ENCODE measurements at places on chromosomes 13 and 19.

DNA sequence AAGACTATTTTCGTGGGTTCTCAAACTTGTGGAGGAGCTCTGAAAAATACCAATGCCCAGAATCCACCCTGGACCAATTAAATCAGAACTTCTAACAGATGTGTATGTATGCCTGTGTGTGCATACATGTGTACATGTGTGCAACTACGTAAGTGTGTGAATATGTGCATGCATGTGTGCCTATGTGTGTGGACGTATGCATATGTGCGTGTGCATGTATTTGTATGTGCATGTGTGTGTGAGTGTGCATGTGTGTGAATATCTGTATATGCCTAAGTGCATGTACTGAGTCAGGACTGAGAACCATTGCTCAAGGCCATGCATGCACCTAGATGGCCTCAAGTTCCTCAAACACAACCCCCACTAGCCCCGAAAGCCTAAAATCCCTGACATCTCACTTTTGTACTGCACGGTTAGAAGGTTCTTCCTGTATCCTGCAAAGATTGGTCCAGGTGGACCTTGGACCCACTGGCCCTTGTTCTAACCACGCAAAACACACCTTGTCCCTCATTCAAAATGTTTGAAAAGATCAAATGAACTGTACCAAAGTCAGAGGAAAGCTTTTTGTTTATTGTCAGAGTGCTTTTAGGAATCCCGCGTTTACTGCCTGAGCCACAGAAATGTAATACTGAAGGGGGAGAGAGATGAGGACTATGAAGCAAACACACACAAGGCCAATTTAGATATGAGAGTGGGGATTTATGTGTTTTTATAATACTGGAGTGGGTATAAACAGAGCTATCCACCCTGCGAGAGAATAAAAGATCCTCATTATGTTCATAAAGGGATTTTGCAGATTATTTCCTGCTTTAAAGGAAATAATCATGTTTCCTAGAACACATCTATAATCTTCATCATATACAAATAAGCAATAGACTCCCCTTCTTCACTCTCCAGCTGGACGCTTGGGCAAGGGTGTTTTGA, 39.1 kb downstream of the LATS2 start:
- peak; percentile 40 for DNase-seq

DNA sequence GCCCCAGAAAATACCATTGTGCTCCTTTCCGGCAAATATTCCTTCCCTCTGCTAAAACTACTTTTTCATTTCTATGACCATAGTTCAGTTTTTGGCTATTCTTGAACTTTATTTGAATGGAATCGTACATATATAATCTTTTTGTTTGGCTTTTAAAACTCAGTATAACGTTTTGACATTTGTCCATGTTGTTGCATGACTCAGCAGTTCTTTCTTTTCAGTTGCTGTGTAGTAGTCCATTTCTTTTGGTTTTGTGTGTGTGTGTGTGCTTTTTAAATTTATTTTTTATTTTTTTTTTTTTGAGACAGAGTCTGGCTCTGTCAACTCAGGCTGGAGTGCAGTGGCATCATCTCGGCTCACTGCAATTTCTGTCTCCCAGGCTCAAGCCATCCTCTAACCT, 35.0 kb downstream of the ITM2B start:
- no peak for DNase-seq

GRCh38 chr13:86572115-86572514, 772.9 kb upstream of the SLITRK6 start:
- no peak for DNase-seq

DNA sequence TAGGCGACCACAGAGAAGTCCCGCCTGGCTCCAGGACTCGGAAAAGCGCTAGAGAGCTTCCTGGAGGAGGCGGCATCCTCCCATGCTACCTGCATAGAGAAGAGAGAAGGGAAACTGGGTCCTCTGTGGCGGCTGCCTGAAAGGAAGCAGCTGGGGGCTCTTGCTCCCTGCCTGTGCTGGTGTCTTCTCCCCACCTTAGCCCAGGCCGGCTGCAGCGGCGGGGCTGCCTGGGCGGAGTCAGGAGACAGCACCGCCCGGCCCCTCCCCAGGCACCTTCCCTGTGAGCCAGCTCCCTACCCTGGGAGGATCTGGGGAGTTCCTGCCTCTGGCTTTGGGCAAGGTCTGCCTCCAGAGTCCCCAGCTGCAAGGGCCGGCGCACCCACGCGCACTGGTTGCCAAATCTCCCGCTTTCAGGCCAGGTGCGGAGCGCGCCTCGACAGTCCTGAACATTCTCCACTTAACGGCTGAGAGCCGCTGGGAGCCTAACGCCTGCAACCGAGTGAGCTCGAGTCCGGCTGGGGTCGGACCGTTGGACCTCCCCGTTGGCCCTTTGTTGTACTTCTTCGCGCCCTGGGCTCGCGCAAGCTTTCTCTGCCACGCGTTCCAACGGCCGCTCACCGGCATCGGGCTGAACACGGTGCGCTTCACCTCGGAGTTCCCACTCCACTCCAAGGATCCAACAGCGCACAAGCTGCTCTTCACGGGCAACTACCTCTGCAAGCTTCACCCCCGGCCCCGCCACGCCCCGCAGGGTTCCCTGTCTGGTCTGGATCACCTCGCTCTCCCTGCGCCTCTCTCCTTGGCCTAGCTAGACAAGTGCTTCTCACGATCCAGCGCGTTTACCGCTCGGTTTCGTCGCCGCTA, 21.8 kb upstream of the ZNF30 start:
- no peak for DNase-seq

DNA sequence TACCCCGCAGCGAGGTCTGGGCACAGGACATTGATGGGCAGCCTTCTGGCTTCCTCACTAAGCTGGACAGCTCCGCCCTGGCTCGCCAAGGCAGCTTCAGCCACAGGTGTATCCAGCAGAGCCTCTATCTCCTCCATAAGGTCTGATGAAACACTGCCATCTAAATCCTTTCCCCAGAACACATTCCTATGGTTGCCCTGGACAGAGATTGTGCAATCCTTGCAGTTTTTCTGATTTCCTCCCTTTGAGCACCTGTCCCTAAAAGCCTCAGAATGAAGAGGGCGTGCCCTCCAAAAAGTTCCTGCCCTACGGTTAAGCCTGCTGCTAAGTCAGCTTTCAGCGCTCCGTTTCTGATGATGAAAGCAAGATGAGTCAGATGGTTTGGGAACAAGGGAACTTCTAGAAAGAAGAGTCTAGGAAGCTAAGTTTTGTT, 21.0 kb downstream of the CLEC4M start:
- DNase-seq = no peak

DNA sequence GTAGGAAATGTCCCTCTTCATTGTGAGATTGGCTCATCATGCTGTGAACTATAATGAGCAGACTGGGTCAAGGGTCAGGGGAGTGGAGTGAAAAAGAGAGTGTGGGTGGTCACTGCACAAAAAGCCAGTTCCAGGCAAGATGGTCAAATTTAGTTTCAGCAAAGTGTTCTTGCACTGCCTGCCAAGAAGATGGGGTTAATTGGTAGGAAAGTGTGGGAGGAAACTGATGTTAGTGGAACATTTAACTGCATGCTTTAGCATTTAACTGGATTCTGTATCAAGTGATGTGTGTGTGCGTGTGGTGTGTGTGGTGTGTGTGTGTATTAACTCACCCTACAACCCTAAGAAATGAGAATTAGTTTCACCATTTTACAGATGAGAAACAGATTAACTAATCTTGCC, 131.6 kb downstream of the COG6 start:
- DNase-seq = no peak

DNA sequence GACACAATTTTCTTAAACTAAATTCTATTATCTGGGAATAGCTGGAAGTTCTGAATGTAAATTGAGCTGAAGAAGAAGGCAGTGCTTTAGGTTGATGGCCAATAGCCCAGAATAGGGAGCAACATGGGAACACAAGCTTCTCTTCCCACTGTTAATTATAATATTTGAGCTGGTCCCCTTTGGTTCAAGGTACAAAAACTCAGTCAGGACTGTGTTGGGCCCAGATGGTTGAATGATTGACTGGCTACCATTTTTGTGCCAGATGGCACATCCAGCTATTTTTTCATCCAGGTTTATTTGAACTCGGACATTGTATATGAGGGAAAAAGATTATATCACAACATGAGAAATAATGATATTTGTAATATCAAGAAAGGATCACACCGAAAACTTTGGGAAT, 458.9 kb downstream of the SLITRK1 start:
- DNase-seq = no peak

GRCh38 chr13:86954341-86954740, 716.8 kb upstream of the SLITRK5 start:
- no peak for DNase-seq

DNA sequence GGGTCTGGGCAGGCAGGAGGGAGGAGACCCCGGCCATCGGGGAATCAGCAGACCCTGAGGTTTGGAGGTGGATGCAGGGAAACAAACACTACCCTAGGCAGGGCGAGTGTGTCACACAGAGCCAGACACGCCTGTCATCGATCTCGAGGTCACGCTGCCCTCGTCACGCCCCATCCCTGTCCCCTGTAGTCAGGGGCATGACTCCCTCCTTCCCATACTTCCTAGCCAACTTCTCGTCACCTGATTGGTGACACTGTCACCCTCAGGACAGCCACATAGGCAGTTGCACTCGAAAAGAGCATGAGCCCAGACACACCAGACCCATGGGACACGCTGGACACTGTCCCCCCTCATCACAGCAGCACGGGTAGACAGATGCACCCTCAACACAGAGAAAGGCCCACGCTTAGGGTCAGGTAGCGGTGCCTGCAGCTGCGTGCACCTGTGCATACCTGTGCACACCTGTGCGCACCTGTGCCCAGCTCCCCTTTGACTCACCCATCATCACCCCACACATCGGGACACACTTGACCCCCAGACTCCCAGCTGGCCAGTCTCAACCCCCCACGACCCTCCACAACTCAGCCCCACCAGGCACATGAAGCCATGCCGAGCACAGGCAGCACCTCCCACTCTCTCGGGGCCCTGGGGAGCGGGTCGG, 11.9 kb downstream of the CILP2 start:
- DNase-seq = no peak

GRCh38 chr13:112522578-112522977, 65.4 kb downstream of the TUBGCP3 start:
- no peak for DNase-seq

DNA sequence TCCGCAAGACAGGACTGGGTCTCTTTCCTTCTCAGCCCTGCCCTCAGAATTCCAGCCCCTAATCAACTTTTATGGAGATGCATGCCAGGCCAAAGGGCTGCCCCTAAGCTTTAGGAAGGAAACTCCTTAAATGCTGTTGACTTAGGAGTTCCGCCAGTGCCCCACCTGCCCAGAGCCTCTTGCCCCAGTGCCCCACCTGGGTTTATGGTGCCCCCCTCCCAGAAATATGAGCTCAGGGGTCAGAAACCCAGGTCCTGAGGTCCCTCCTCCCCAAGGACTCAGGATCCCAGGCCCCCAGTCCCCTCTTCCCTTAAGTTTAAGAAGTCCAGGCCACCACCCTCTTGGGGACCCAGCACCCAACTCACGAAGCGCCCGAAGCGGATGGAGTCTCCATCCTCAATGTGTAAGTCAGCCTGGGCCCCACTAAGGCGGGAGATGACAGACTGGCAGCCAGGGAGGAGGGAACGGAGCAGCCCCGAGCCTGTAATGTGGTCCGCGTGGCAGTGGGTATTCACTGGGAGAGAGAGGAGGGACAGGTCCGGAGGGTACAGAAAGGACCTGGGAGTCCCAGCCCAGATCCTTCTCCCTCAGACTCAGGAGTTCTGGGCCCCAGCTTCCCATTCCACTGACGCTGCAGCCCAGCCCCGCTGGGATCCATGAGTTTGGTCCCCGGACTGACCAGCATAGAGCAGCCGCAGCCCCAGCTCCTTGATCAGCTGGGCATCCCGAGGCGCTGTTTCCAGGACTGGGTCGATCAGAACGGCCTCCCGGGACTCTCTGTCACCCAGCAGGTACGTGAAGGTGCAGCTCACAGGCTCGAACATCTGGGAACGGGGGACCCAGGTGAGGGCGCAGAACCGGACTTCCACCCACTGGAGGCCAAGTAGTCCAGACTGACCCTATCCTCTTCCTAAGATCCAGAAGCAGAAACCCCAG, 897 bp downstream of the ETHE1 start:
- DNase-seq = no peak

GRCh38 chr13:21395953-21396352, 63.1 kb downstream of the ZDHHC20 start:
- no peak for DNase-seq

GRCh38 chr13:75050419-75051046, 431.4 kb downstream of the TBC1D4 start:
- no peak for DNase-seq

DNA sequence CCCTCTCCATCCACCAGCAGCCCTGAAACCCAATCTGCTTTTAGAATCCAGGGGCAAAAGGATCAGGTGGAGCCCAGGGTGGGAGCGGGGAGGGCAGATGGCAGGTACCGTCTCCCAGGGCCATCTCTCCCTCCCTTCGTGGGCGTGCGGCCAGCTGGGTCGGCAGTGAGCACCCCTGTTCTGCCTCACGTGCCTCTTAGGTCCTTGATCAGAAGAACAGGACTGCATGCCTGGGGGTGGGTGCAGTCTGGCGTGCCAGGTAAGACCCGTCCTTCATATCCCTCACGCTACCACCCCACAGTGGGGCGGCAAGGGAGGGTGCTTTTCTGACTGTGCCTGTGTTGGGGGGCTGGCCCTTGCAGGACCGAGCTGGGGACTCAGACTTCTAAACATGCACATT, 2.0 kb downstream of the SLC8A2 start:
- DNase-seq = peak; percentile 14

- DNase-seq = no peak
Measured at GRCh38 chr19:13133241-13133870, 15.3 kb downstream of the NACC1 start.

DNA sequence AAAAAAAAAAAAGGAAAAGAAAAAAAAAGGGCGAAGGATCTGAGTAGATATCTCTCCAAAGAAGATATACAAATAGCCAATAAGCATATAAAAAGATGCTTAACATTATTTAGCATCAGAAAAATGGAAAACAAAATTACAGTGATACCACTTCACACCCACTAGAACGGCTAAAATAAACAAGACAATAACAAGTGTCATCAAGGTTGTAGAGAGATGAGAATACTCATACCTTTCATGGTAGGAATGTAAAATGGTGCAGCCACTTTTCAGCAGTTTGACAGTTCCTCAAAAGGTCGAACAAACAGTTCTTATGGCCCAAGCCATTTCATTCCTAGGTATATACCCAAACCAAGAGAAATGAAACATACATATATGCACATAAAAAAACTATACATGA, 33.5 kb downstream of the FOXO1 start:
- no peak for DNase-seq
